GM03348 (cell line): ENCODE measurements at places on chromosomes 2 and 18.

DNA sequence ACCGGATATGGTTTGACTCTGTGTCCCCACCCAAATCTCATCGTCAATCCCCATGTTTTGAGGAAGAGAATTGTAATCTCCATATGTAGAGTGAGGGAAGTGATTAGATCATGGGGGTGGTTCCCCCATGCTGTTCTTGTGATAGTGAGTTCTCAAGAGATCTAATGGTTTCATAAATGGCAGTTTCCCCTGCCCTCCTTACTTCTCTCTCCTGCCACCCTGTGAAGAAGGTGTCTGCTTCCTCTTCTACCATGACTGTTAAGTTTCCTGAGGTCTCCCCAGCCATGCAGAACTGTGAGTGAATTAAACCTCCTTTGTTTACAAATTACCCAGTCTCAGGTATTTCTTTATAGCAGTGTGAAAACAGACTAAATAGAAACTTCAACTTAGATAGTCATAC, 69.5 kb downstream of the SESTD1 start:
- no peak for DNase-seq

GRCh38 chr2:174603280-174603679, 5.7 kb upstream of the WIPF1 start:
- DNase-seq = peak; percentile 68

- no peak for DNase-seq
Observed at GRCh38 chr18:78790511-78790910, 189.1 kb upstream of the SALL3 start.

DNA sequence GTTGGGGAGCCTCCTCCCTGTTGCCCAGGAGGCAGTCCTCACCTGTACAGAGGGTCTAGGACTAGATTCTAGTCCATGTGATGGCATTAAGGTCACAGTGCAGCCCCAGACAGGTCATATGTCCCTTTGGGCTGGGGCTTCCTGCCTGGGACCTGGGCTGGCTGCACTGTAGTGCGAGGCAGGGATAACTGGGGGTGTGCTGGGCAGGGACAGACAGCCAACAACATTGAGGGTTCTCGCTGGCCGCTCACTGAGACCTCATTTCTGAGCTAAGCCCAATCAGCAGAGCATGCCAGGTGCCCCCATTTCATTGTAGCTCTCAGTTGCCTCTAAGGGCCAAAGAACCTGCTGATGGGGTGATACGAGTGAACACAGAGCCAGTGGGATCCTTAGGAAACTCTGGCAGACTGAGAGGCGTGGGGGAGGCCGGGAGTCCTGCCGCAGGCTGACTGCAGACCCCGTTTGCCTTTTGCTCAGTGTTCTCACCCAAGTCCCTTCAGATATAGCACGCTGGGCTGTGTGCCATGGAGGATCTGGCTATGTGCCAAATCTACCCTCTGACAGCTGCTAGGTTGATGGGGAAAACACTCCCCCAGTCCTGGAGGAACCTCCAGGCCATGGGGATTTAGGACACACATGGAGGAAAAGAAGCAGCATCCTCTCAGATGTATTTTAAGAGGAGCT, 51.9 kb downstream of the DYSF start:
- DNase-seq = no peak

DNA sequence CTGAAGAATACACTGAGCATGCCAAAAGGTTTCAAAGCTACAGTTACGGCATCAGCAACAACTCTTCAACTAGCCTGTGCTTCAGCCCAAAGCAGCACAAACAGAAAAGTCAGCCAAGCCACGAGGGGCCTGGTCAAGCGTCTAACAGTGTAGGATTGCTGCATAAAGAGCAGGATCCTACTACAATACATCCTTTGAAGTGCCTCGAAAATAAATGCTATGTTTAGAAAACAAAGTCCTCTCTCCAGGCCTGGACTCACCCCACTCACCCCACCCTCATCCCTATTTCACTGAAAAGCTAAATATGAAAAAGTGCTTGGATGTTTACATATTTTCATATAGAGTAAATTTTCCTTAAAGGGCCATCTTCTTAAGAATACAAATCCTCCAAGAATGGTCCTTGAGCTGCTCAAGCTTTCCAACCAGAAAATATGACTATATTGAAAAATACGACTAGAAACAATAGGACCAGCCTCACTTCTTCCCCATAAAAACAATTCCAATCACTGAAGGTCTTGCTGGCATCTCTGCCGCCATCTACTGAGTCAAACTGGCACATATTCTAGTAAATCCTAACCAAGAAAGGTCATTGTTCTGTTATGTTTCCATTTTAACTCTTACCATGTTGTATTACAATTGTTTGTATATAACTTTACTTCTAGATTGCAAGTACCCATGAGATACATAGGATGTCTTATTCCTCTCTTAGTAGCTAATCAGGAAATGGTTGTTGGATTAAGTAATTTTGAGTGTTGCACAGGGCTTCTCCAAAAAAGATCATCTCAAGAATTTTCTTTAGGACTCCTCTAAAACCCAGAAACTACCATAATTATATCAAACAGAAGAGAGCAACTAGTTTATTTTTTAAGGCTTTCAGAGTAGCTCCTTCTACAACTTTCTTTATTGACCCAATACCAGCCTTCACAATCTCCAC, 63.6 kb downstream of the CLHC1 start:
- DNase-seq = peak; percentile 74

DNA sequence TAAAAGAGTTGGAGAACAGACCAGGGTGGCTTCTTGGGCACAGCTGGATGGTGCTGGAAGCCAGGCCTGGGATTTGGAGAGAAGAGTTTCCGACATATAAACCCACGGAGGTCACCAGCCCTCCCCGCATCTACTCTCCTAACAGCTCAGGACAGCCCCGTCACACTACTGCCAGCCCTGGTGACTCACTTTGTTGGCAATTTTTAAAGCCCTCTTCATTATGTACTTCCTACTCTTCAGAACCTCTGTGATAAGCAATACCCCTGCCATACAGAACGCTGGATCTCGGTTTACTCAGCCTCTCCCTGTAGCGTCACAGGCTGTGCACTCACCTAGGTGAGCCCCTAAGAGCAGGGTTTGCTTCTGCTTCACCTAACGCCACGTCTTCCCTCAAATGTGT, 48.1 kb downstream of the ID2 start:
- DNase-seq = no peak

GRCh38 chr2:241665731-241666440, 20.7 kb downstream of the DTYMK start:
- DNase-seq = no peak

DNA sequence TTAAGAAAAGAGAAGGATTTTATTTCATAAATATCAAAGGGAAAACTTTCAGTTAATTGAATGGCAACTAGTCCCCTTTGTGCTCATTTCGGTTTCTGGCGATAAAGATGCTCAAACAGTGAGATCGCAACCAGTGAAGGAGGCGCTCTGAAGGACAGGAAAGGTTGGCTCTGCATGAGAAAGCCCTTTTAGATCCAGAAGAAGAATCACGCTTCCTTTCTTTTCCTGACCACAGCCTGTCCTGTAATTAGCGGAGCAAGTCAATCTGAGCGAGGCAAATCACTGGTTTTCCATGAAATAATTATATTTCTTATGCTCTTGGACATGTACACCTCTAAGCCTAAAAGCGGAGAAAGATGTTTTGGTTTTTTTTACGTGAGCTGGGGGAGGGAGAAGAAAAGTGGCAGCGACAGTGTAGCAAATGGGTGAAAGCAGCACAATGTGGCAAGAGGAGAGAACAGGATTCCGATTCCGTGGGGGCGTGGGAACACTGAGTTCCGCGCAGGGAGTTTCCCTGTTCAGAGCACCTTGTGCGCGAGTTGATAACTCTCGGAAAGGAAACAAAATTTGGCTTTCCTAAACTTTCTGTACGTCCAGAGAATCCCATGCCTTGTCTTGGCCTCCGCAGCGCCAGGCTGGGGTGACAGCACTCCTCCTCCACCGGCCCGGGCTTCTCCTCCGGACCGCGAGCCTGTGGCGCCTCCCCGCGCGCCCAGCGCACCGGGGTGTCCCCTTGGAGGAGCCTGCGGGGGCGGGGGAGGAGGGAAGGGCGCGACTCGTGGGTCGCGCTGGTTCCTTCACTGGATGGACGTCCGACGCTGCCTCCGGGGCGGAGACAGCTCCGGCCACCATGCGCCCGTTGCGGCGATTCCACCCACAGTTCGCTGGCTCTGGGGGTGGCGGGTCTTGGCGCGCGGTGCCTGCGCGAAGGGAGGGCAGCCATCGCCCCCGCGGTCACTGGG, 620 bp upstream of the SLC9A2 start:
- DNase-seq = peak; percentile 17
